Panc1 (cell line): ENCODE measurements at places on chromosomes 3 and 15. TPM values are rescaled to one million over a fixed set of nuclear protein-coding genes. Genes with fewer than 3 reads are reported as not detected.

Gene CHRNA3
- total RNA-seq: 0.31 TPM

- no peak for DNase-seq
Measured at GRCh38 chr3:157436583-157437291, at the start of gene PTX3. Gene PTX3 (plus strand): TSS chr3:157436850. CDS start chr3:157436934, 84 bp downstream.

DNA sequence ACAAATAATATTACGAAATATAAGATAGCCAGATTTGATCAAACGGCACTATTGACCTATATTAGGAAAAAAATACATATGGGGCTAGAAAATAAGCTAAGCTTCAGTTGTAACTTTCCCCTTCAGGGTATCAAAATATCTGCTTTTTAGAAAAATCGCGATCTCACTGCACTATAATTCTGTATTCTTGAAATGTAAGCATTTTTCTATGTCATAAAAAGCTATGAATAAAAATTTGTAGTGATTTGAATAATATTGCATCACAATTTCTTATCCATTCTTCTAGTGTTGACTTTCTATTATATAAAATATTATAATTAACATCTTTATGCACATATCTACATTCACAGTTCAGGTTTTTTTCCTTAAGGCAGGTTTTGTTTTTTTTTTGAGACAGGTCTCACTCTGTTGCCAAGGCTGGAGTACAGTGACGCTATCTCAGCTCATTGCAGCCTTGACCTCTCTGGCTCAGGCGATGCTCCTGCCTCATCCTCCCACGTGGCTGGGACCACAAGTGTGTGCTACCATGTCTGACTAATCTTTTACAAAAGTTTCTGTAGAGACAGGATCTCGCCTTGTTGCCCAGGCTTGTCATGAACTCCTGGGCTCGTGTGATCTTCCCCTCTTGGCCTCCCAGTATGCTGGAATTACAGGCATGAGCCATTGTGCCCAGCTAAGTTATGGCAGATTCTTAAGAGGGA is 21.6 kb downstream of the EMC4 start:
- DNase-seq: no peak

Gene FOXP1
- 2.9 TPM for total RNA-seq

Gene CCDC51
- 11.9 TPM for total RNA-seq
